ENCODE measurements at places on chromosomes 2 and 18. TPM values are rescaled to one million over a fixed set of nuclear protein-coding genes. Genes with fewer than 3 reads are reported as not detected.

FKBP1B gene
- 3.2 TPM for total RNA-seq

MDH1 gene
- total RNA-seq: 574 TPM

LOXHD1 gene
- total RNA-seq: 1.6 TPM

HOXD12 gene
- total RNA-seq: not detected

LYPD6 gene
- total RNA-seq: 0.16 TPM

GALNT14 gene
- 4.3 TPM for total RNA-seq

FIGN gene
- 13.9 TPM for total RNA-seq

IL1B gene
- not detected for total RNA-seq

ASXL2 gene
- 18.2 TPM for total RNA-seq

DAPL1 gene
- not detected for total RNA-seq

IL36RN gene
- not detected for total RNA-seq

ZNF385B gene
- 4.5 TPM for total RNA-seq

HOXD10 gene
- 1.6 TPM for total RNA-seq

STRADB gene
- total RNA-seq: 20.3 TPM

COL4A3 gene
- 3.7 TPM for total RNA-seq

FLACC1 gene
- total RNA-seq: 2.9 TPM

NTSR2 gene
- total RNA-seq: 0.32 TPM

RGPD6 gene
- total RNA-seq: 45.9 TPM

SERPINB3 gene
- not detected for total RNA-seq

COLEC12 gene
- 14.7 TPM for total RNA-seq

TTC39C gene
- total RNA-seq: 59.0 TPM

FBXO36 gene
- 2.7 TPM for total RNA-seq

MC5R gene
- not detected for total RNA-seq

LYPD6B gene
- total RNA-seq: 41.4 TPM

PROM2 gene
- 48.8 TPM for total RNA-seq

VSNL1 gene
- total RNA-seq: 0.80 TPM

ASXL3 gene
- 3.4 TPM for total RNA-seq

TRPM8 gene
- not detected for total RNA-seq

FARSB gene
- total RNA-seq: 19.0 TPM

CHRNA1 gene
- not detected for total RNA-seq

EXOC6B gene
- 37.0 TPM for total RNA-seq

MYO7B gene
- total RNA-seq: 0.32 TPM

LBX2 gene
- 0.29 TPM for total RNA-seq

UGT1A8 gene
- not detected for total RNA-seq

ABHD1 gene
- total RNA-seq: 0.29 TPM

CDK15 gene
- total RNA-seq: 2.2 TPM

CFAP65 gene
- 0.33 TPM for total RNA-seq

TFCP2L1 gene
- 90.3 TPM for total RNA-seq

GPR155 gene
- 7.2 TPM for total RNA-seq

ACOXL gene
- not detected for total RNA-seq

CENPO gene
- 4.2 TPM for total RNA-seq

FTCDNL1 gene
- total RNA-seq: 5.9 TPM
